ENCODE measurements at places on chromosomes 1 and 21.

GRCh38 chr1:161069731-161070270, at the start of gene ARHGAP30:
Gene ARHGAP30, minus strand, starts transcription at chr1:161069891. Its CDS starts 267 bp downstream, at chr1:161069624.
- H3K36me3 ChIP-seq, result no peaks in the 10 kb centered on the region
- H3K27ac ChIP-seq, result peak within 1 kb of the TSS; percentile 59
- peak within 1 kb of the TSS; percentile 24 for H3K4me3 ChIP-seq
- H3K27me3 ChIP-seq, result no peaks in the 10 kb centered on the region
- DNase-seq, result no peak
- H3K4me1 ChIP-seq, result peaks cover 5% of the 10 kb centered on the region

GRCh38 chr1:94827434-94827833, 7.3 kb downstream of the SLC44A3 start:
- H3K4me1 ChIP-seq, result no peaks in the 10 kb centered on the region
- no peak overlapping the region for H3K27ac ChIP-seq
- no peak for DNase-seq
- H3K36me3 ChIP-seq, result no peaks in the 10 kb centered on the region
- H3K27me3 ChIP-seq, result no peaks in the 10 kb centered on the region
- H3K4me3 ChIP-seq, result no peak overlapping the region

- no peak for DNase-seq
- peak overlapping the region; percentile 83 for H3K27ac ChIP-seq
These were observed 21.3 kb upstream of the A3GALT2 start for GRCh38 chr1:33342041-33342723.

GRCh38 chr1:228263636-228264035, 55.8 kb downstream of the OBSCN start:
- H3K4me1 ChIP-seq, result no peaks in the 10 kb centered on the region
- H3K27me3 ChIP-seq, result no peaks in the 10 kb centered on the region
- peak; percentile 71 for DNase-seq
- H3K36me3 ChIP-seq, result peaks cover 4% of the 10 kb centered on the region
- H3K27ac ChIP-seq, result no peak overlapping the region

- H3K36me3 ChIP-seq, result no peaks in the 10 kb centered on the region
- no peak for DNase-seq
- peak overlapping the region; percentile 0 for H3K27ac ChIP-seq
- peaks cover 83% of the 10 kb centered on the region for H3K4me1 ChIP-seq
- H3K27me3 ChIP-seq, result no peaks in the 10 kb centered on the region
These were observed 110.5 kb downstream of the CASZ1 start for GRCh38 chr1:10685808-10686403.

DNA sequence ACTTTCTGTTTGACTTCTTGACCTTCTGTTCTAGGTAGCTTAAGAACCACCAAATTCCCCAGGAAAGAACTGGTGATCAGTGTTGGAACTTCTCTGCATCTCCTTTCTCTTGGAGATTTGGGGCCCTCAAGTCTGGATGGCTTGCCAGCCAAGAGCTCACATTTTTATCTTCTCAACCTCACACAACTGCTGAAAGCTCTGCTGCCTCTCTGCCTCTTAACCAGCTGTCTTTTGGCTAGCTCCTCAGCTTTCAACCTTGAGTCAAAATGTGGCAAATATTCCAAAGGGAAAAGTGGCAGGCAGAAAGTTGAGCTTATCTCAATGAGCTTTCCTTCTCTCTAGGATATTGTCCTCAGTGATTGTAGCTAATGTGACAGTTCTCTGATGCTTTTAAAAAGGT, 89.2 kb upstream of the CCDC190 start:
- no peak for DNase-seq
- no peaks in the 10 kb centered on the region for H3K27me3 ChIP-seq
- H3K27ac ChIP-seq, result no peak overlapping the region

DNA sequence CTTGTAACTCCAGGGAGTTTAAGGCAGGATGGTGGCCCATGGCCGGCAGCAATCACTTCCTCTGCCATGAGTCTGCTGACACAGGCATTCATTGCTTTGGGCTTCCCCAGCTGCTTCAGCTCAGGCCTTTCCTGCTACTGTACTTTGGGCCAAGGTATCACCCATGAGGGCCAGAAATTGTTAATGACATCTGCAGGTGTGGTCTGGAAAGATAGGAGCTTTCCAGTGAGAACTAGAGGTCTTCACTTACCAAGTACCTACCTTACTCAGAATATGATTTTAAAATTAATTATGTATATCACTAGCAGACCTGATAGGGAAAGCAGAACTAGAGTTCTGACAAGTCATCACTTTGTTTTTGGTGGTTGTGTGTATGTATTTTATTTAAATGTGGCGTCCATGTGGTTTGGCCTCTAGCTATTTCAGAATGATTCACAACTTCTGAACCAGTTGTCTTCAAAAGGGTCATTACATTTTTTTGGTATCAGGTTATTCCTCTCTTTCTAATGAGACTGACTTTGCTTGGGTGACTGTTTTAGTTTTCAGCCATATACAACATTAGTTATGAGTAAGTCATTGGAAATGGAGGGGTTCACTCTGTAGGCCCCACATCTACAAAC, 2.7 kb downstream of the RGL1 start:
- H3K4me3 ChIP-seq, result peak overlapping the region; percentile 55
- H3K36me3 ChIP-seq, result no peaks in the 10 kb centered on the region
- peaks cover 50% of the 10 kb centered on the region for H3K4me1 ChIP-seq

DNA sequence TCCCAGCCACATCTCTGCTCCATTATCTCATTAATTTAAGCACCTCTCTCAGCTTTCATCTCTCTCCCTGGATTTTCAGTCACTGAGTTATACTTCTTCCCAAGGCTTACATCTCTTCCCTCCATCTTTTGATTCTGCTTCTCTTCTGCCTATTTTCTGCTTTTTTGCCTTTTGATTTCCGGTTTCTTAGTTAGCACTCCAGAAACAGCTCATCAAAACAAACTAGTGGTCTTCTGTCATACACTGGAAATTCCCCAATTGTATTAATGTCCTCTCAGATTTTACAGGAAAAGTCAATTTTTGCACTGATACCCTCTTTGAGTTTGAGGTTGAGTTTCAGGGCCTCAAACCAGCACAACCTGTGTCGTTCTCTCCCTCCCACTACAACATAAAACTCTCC, 1.5 kb downstream of the LCE3E start:
- H3K27ac ChIP-seq, result no peak overlapping the region
- no peaks in the 10 kb centered on the region for H3K36me3 ChIP-seq
- H3K4me3 ChIP-seq, result no peak overlapping the region
- H3K4me1 ChIP-seq, result no peaks in the 10 kb centered on the region
- no peaks in the 10 kb centered on the region for H3K27me3 ChIP-seq

GRCh38 chr1:43992232-43992995, 1.0 kb downstream of the CCDC24 start:
- DNase-seq, result no peak
- no peaks in the 10 kb centered on the region for H3K36me3 ChIP-seq
- H3K4me1 ChIP-seq, result peaks cover 18% of the 10 kb centered on the region
- H3K4me3 ChIP-seq, result peak overlapping the region; percentile 77

GRCh38 chr21:32597205-32597604, 11.9 kb upstream of the TCP10L start:
- H3K27me3 ChIP-seq, result no peaks in the 10 kb centered on the region
- DNase-seq, result no peak
- no peak overlapping the region for H3K27ac ChIP-seq

DNA sequence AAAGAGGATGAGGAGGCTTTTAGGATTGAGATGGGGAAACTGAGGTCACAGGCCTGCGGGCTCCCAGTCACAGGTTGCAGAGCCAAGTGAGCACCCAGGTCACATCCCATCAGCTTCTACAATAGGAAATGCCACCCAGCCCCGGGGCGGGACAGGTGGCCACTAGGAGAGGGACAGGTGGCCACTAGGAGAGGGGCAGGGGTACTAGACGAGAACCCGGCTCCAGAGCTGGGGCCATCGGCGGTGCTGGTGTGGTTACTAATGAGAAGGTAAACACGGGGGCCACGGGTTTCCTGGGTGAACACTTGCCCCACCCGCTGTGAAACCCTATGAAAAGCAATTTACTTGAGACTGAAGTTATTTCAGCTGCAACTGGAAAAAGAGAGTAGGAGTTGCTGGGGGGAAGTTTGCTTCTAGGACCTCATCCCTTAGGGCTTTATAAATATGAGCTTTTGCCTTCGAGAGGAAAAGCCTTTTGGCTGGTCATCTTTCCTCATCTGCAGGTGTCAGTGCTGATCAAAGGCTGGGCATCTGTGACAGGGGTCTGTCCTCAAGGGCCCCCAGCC, 52.5 kb downstream of the MRPL37 start:
- H3K27me3 ChIP-seq, result no peaks in the 10 kb centered on the region
- DNase-seq, result no peak
- peaks cover 10% of the 10 kb centered on the region for H3K36me3 ChIP-seq
- no peak overlapping the region for H3K4me3 ChIP-seq

DNA sequence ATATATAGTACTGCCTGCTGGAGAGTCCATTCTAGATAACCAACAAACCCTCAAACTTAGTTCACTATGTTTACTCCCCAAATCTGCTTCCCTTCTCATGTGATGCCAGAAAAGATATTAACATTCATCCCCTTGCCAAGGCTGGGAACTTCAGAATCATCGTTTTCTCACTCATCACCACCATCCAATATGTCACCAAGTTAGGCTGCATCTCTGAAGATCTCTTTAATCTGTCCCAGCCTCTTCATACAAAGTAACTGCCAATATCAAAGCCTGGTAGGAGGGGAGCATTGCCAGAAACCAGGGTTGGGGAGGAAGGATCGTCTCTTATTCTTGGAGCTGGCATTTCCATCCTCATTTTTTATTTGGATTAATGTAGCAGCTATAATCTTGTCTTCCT, 71.6 kb downstream of the XCL2 start:
- H3K4me3 ChIP-seq, result no peak overlapping the region
- no peak for DNase-seq
- H3K27me3 ChIP-seq, result no peaks in the 10 kb centered on the region
- H3K4me1 ChIP-seq, result peaks cover 20% of the 10 kb centered on the region

DNA sequence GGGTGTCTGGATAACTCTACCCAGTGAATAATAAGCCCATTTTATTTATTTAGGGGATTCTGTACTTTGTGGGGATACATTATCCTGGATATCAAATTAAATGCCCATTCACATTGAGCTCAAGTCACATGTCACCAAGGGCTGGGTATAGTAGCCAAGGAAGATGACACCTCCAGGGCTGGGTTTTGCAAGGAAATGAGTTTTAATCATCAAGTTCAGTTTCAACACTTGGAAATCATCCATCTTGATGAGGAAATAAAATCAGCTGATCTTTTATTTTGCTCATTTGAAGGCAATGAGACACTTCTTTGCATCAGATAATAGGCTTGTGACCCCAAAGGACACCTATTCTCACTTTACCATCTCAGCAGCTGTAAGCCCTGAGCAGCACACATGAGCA, 80.0 kb upstream of the TNR start:
- H3K36me3 ChIP-seq, result no peaks in the 10 kb centered on the region
- no peak for DNase-seq
- H3K27ac ChIP-seq, result no peak overlapping the region
- H3K4me1 ChIP-seq, result no peaks in the 10 kb centered on the region

DNA sequence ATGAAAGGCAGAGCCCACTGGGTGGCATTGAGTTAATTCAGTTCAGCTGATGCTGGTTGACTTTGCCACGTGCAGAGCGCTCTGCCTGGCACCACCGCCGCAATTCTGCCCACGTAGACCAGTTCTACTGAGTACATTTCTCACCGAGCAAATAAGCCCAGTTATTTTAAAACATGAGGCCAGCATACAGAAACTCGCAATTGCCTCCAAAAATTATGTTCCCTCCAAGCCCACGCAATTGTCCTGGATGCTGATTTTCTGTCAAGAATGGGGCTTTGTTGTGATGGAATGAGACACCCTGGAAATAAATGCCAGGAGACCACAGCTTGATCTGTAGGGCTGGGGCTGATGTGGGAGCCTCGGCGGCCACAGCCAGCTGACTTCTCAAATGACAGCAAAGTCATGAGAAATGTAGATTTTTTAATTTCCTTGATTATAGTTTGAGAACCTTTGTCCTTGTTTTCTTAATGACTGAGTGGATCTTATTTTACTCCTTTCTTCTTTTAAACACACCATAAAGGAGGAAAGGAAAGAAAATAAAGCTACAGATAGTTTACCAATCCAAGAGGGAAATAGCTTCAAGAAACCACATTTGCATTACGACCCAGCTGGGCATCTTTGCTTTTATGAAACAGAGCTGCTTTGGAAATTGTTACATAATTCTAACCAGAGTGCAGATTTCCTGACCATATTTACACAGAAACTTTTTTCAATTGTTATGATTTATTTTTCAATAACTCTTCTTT, 11.6 kb upstream of the PARP1 start:
- DNase-seq, result no peak
- H3K27ac ChIP-seq, result no peak overlapping the region
- H3K36me3 ChIP-seq, result no peaks in the 10 kb centered on the region
- H3K4me3 ChIP-seq, result no peak overlapping the region
- H3K27me3 ChIP-seq, result no peaks in the 10 kb centered on the region
- H3K4me1 ChIP-seq, result no peaks in the 10 kb centered on the region

GRCh38 chr21:46211786-46212720, 16.5 kb downstream of the LSS start:
- no peak for DNase-seq
- H3K4me1 ChIP-seq, result no peaks in the 10 kb centered on the region
- H3K4me3 ChIP-seq, result no peak overlapping the region
- H3K27me3 ChIP-seq, result no peaks in the 10 kb centered on the region
- H3K27ac ChIP-seq, result no peak overlapping the region

GRCh38 chr1:23344111-23344986, at the start of gene HNRNPR:
Gene HNRNPR, minus strand, starts transcription at chr1:23344284. Its CDS starts 3,276 bp downstream, at chr1:23341008.
- peak within 1 kb of the TSS; percentile 77 for H3K4me3 ChIP-seq
- peak; percentile 99 for DNase-seq
- H3K36me3 ChIP-seq, result no peaks in the 10 kb centered on the region
- peaks cover 43% of the 10 kb centered on the region for H3K4me1 ChIP-seq
- no peaks in the 10 kb centered on the region for H3K27me3 ChIP-seq
- H3K27ac ChIP-seq, result peak within 1 kb of the TSS; percentile 91

- peak within 1 kb of the TSS; percentile 88 for H3K27ac ChIP-seq
- peak within 1 kb of the TSS; percentile 59 for H3K4me3 ChIP-seq
- H3K36me3 ChIP-seq, result no peaks in the 10 kb centered on the region
- DNase-seq, result no peak
- peaks cover 29% of the 10 kb centered on the region for H3K27me3 ChIP-seq
These were observed at the start of gene RIPK4 for GRCh38 chr21:41766883-41767605. Gene RIPK4, minus strand, starts transcription at chr21:41767052. Its CDS starts 11 bp downstream, at chr21:41767041.

- H3K27ac ChIP-seq, result no peak overlapping the region
- peaks cover 17% of the 10 kb centered on the region for H3K4me1 ChIP-seq
- DNase-seq, result no peak
- H3K36me3 ChIP-seq, result no peaks in the 10 kb centered on the region
These were observed 94.7 kb downstream of the PAPPA2 start for GRCh38 chr1:176557543-176558258.

DNA sequence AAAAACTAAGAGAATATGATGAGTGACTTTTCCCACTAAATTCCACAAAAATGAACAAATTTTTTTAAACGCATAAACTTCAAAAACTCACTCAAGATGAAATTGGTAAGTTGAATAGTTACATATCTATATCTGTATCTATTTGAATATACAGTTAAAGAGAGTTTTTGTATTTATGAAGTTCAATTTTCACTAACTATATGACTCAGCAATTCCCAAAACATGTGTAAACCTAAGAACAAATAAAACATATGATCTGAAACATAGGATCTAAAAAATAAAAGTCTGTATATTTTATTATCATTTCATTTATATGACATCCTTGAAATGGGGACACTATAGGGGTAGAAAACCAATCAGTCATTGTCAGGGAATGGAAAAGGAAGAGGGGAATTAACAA, 105.7 kb upstream of the SNX7 start:
- H3K4me1 ChIP-seq, result no peaks in the 10 kb centered on the region
- H3K27me3 ChIP-seq, result no peaks in the 10 kb centered on the region
- DNase-seq, result no peak
- no peak overlapping the region for H3K4me3 ChIP-seq
- H3K36me3 ChIP-seq, result no peaks in the 10 kb centered on the region

GRCh38 chr1:32813941-32814739, 3.0 kb downstream of the YARS1 start:
- H3K36me3 ChIP-seq, result no peaks in the 10 kb centered on the region
- no peaks in the 10 kb centered on the region for H3K27me3 ChIP-seq
- H3K27ac ChIP-seq, result peak overlapping the region; percentile 96
- H3K4me3 ChIP-seq, result peak overlapping the region; percentile 15
- DNase-seq, result no peak

All from vagina (tissue), 2 donors.